ENCODE measurements at places on chromosomes 3 and 15.

DNA sequence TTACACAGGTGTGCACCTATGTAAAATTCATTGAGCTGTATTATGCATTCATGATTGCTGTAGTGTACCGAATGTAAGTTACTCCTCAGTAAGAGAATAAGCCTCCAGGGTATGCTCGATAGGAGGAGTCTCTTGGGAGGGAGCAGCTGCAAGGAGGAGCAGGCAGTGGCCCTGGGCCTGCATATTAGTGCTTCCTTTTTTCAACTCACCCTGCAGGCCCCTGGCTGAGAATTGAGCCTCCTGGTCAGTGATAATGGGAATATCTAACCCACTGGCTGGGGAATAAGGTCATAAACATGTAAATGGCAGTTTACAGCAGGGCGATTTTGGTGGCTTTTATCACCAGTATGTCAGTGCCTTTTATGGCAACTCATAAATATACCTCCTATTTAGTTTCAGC, 21.7 kb upstream of the SFMBT1 start:
- no peak for DNase-seq

DNA sequence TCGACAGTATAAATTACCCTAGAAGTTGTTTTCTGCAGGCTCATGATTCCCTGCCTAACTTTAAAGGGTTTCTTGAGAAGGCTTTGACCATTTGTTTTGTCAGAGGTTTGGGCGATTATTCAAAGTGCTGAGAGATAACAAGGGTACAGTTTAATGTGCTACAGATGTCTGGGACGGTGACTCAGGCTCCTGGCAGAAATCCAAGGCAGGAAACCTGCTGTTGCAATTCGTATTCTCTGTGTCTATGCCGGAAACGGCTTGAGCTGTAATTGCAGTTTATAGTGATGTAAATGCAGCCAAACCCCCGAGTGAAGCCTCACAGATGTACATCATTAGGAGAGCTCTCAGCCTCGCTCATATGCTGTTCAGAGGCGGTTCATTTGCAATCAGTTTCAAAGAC, 65.6 kb downstream of the SYNPR start:
- DNase-seq: no peak

- no peak for DNase-seq
Observed at GRCh38 chr3:54819946-54820345, 107.9 kb downstream of the LRTM1 start.

- DNase-seq: no peak
Observed at GRCh38 chr3:124345845-124346244, 353.9 kb upstream of the ROPN1 start.

DNA sequence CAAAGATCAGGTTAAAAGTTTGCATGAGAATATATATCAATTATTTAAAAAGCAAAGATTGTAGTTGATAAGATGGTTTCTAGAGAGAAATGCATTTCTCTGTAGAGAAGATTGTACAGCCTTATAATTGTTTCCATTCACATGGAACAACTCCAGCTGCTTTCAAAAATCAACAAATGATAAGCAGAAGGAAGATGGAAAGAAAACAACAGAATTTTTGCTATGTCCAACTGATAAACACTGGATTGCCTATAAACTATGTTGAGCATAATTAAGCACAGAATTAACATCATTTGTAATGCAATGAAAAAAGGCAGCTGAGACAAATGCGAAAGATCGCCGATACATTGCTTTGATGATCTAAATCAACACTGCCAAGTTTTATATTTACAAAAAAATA, 89.0 kb downstream of the C3orf85 start:
- DNase-seq: no peak

- no peak for DNase-seq
Observed at GRCh38 chr15:99954361-99955180, 221.3 kb upstream of the LYSMD4 start.

DNA sequence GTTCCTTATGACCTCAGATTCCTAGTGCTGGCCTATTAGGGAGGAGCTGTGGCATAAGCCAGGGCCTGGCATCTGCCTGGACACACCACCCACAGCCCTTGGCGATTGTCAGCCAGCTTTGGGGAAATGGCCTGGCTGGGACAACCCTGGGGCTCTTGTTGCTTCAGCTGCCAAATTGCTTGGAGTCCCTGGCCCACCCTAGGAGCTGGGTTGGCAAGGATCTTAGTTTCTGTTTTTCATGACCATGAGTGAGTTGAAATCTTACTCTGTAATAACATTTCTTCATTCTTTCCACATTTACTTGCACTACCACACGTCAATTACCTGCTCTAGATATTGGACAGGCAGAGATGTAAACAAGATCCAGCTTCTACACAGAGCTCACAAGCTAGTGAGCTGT, 1.9 kb upstream of the MYZAP start:
- no peak for DNase-seq

GRCh38 chr15:44811337-44811736, 75.0 kb downstream of the TRIM69 start:
- DNase-seq: no peak

- DNase-seq: no peak
Observed at GRCh38 chr3:158766364-158766763, 34.1 kb upstream of the RARRES1 start.

- peak; percentile 16 for DNase-seq
Observed at GRCh38 chr15:60396958-60397771, 621 bp downstream of the ANXA2 start.

DNA sequence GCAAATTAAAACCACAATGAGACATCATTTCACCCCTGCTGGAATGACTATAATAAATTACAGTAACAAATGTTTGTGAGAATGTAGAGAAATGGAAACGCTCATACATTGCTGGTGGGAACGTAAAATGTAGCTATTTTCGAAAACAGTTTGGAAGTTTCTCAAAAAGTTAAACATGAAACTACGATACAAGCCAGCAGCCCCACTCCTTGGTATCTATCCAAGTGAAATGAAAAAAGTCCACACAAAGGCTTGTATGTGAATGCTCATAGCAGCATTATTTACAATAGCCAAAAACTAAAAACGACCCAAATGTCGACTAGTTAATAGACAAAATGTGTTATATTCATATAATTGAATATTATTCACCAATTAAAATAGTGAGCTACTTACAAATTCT, 22.9 kb upstream of the CFAP20DC start:
- DNase-seq: no peak

- DNase-seq: peak; percentile 64
Observed at GRCh38 chr15:90934256-90934948, 683 bp upstream of the UNC45A start.

- no peak for DNase-seq
Observed at GRCh38 chr3:55476515-55476914, 10.6 kb downstream of the WNT5A start.

GRCh38 chr15:101442272-101442671, 47.2 kb downstream of the PCSK6 start:
- DNase-seq: no peak

DNA sequence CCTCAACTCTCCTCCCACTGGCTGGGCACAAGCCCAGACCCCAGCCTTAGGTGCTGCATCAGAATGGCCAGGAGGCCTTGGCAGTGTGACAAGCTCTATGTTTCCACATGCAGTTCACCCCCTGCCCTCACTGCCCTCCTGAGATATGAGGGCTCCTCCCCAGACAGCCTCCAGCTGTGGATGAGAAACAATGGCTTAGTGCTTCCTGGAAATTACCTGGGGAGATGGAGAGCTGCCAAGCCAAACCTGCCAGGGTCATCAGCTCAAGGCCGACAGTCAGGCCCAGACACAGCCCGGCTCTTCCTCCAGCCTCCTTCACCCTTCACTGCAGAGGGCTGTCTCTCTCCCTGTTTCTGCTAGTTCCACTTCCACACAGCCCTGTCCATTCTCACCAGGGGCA, 76.3 kb downstream of the MYLK start:
- DNase-seq: no peak

DNA sequence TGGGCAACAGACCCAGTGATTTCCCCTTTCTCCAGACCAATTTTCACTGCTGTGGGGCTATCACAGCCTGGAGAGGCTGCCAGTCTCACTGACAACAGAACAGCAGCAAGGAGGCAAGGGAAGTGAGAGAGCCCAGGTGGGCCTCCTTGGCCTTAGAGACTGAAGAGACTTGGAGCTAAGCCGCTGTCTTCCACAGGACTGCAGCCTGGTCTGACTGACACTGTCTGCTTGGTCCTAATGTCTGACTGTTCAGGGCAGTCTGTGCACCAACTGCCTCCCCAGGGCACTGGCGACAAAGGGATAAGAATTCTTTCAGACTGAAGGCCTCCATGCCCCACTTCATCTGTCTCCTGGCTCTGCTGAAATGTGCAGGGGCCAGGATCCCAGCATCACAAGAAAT, 11.5 kb downstream of the POMGNT2 start:
- DNase-seq: no peak

- no peak for DNase-seq
Observed at GRCh38 chr3:160945336-160945735, 159.8 kb downstream of the B3GALNT1 start.

GRCh38 chr3:88235102-88235501, 85.3 kb downstream of the C3orf38 start:
- DNase-seq: no peak

DNA sequence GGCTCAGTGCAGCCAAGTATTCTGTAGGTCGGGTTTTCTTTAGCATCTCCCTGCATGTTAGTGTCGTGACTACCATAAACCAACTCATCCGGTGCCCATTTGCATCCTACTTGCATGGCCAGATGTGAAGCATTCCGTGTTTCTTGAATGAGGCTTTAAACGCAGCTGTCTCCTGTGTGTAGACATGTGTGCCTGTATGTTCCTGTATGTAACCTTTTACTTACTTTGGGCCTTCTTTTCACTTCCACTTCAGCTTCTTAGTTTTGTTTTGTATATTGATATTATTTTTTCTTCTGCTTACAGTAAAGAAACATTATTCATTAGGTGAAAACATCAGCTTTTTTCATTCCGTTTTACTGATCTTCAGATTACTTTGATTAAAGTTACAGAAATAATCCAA, 267.9 kb downstream of the BBX start:
- DNase-seq: no peak

GRCh38 chr3:47339951-47340350, 40.9 kb upstream of the PTPN23 start:
- no peak for DNase-seq

DNA sequence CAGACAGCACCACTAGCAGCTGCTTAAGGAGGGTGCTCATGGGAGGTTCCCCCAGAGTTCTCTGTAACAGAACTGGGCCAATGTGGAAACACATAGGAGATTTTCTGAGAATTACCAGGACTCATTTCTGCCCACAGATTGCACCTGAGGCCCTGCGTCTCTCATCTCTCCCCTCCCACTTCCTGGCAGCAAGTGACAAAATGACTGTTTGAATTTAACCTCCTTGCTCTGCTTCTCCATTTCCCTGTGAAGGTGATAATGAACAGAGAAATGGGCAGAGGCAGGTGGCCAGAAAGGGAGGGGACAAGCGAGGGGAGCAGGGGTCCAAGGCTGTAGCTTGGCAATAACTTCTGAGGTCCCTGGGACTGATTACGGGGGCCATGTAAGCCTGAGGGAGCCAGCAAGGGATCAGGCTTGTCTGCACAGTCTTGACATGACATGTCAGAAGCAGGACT, 8.0 kb downstream of the EPHB1 start:
- DNase-seq: no peak

DNA sequence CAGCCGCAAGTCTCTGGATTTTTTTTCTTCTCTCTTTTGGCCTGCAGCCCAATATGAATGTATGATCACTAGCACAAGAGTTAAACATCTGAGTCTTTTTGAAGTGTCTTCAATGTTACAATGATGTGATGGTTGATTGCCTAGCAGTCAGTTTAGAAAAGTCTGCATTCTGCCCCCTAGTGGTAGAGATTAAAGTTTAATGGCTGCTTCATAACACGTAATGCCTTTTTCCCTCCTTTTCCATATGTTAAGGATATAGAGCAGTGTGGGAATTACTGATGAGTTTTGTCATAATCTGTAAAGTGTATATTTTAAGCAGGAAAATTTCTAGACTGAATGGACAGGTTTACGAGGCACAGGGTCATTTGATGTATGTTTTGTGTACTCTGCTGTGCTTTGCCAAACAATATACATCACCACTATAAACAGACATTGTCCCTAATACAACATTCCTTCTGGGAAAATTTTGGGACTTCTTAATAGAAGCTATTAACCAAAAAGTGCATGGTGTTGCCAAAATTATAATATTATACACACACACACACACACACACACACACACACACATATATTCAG, 1038.5 kb upstream of the NR2F2 start:
- no peak for DNase-seq

DNA sequence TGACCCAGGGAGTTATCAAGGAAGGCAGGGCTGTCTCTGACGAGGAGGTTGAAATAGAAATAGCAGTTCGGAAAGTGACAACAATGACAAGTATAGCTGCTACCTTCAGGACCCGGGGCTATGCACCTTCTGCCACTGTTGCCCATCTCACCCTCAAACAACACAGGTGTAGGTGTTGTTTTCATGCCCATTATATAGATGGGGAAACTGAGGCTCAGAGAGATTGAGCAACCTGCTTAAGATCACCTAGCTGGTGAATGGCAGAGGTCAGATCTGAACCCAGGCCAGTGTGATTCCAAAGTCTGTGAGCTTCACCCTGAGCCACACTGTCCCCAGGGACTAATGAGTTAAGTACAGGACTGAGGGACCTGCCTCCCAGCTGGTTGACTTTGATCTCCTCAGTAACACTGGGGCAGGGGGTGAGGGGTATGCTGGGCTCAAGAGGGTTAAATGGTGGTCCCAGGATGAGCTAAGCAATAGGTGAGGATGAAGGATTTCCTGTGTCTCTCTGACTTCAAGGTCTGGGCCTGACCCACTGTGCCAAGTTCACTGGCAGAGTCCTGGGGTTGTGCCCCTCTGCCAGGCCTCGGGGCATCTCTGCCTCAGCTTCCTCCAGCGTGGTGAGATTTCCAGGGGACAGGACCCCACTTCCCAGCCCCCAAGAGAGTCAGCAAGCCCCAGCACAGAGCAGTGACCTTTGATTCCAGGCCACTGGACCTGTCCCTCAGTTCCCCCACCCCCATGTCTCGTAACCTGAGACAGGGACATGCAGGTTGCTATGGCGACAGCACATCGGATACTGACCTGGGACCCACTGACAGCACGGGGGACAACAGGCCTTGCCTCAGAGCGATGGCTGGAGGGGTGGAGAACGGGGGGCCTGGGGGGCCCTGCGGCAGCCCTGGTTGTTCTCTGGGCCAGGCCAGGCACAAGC, 35.0 kb downstream of the ATP2B2 start:
- no peak for DNase-seq

- no peak for DNase-seq
Observed at GRCh38 chr3:9884555-9885165, 4.6 kb upstream of the CIDEC start.

GRCh38 chr3:23479615-23480328, 276.6 kb downstream of the UBE2E2 start:
- no peak for DNase-seq

- DNase-seq: no peak
Observed at GRCh38 chr3:8882171-8882593, 81.1 kb downstream of the RAD18 start.

DNA sequence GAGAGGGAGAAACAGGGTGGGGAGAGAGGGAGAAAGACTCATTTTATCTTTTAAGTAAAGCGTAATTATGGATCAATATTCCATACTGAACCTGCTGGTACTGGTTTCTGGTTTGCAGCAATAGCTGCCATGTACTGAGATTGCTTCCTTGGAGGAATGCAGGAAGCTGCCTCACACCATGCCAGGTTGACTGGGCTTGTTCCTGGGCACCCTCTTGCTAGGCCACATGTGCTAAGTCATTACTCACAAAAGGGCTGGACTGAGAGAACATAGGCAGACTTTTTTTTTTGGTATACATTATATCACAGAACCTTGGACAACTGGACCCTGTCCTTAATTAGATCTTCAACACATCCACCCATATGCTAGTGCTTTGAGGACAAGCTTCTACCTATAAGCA, 193.4 kb downstream of the ZNF621 start:
- no peak for DNase-seq

Measured in stimulated activated CD8-positive, alpha-beta memory T cell treated with anti-CD3 and anti-CD28 coated beads, Interleukin-2, amount 100 ng/mL, for 1 hour (primary cell).